ENCODE measurements at places on chromosomes 1 and 21.

GRCh38 chr1:91712981-91713841 is 172.7 kb downstream of the TGFBR3 start:
- DNase-seq: no peak

DNA sequence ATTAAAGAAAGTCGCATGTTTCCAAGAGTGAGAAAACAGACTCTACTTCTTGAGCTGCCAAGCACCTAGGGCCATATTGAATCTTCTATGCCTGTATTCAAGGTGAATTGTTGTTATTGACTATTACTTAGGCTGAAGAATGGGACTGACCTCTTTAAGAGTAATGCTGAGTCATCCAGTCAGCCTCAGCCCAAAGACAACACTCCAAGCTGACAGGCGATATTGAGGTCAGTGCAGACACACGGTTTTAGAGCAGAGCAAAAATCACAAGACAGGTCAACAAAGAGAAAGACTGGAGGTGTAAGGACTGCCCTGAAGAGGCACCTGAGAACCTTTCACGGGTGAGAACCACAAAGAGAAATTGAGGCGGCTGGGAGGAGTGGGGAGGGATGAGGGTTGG is 146.9 kb downstream of the MIS18A start:
- peak; percentile 26 for DNase-seq

DNA sequence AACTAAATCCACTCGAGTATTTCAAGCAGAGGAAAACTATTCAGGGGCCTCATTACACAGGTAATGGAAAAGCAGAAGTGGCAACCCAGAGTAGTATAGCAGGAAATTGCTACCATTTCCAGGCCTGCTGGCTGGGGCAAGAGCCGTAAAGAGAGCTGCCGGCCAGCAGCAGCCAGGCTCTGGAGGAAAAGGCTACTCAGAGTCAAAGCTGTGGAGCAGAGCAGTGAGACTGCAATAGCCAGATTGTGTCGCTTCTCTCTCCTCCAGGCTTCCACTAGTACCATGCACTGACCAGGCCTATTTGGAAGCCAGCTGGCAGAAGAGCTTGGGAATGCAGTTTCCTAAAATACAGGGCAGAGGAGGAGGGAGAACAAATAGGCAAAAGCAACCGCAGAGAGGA is 155.5 kb downstream of the OMA1 start:
- no peak for DNase-seq

DNA sequence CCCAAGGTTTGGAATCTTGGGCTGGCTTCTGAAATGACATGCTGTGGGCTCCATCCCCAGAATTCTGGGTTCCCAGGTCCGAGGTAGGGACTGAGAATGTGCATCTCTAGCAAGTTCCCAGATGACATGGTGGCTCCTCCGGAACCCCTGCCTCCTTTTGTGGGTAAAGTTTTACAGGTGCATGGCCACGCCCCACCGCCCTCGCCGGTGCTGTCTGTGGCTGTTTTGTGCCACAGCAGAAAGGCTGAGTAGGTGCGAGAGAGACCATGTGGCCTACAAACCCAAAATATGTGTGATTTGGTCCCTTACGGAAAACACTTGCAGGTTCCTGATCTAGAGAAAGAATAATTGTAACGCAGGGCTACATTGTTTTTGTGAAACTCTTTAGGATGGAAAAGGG is 30.9 kb downstream of the SKI start:
- DNase-seq: no peak

- peak; percentile 63 for DNase-seq
These were observed 15.8 kb downstream of the ODF2L start for GRCh38 chr1:86380257-86380861.

DNA sequence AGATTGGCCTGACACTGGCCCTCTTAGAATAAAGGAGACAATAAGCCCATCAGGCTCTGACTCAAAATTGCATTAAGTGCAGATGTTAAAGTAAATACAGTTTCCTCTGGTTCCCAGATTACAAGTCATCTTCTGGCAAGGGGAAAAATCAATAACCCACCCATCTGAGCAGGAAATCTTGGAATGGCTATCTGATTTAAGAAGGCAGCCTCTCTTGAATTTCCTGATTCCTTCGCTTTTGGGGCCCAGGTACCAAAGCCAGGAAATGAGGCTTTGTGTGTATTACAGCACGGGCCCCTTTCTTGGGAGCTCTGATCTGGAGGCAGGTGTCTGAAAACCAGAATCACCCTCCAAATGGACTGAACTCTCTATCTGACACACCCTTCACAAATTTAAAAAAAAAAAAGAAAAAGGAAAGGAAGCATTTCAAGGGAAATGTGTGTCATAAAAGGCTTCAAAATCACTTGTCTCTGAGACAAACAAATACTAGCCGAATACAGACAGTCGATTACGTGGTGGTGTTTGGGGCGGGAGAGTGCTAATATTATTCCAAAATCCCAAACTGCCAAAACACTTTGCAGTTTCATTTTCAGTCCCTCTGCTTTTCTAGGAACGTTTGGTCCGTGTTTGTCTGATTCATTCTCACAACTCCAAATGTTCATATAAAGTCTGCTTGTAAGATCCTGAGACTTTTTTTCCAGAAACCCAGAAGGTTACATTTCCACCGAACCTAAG is 240.9 kb upstream of the CAMK1G start:
- no peak for DNase-seq

DNA sequence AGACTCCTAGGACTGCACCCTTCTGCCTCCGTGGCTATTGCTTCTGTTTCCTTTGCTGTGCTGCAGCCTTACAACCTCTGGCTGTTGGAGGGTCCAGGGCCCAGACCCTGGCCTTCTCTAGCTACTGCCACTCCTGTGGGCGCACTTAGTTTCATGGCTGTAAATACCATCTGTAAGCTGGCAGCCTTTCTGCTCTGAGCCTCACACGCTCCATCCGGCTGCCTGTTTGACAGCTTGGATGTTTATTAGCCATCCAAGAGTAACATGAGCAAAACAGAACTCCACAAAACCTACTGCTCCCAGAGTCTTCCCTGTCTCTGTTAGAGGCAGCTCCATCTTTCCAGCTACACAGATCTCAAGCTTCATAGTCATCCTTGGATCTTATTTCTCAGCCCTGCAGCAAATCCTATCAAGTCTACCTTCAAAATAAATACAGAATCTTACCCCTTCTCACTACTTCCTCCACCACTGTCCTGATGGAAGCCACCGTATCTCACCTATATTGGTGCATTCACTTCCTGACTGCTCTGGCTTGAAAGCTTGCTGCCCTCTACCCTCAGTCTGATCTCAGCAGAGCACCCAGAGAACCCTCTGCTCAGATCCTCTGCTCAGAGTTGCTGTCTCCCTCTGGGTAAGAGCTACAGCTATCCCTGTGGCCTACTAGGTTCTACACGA is 19.1 kb downstream of the SLC25A33 start:
- no peak for DNase-seq

- no peak for DNase-seq
These were observed 26.6 kb upstream of the GALNT2 start for GRCh38 chr1:230040440-230040839.
